ENCODE measurements at places on chromosomes 7 and 10. TPM values are rescaled to one million over a fixed set of nuclear protein-coding genes. Genes with fewer than 3 reads are reported as not detected.
A peak's percentile ranks its signal among the peaks of the same experiment; 100 is the strongest.

The EVX1 gene
- total RNA-seq, result not detected

GRCh38 chr7:17289074-17289645, 9.3 kb upstream of the AHR start:
- no peak for DNase-seq

The CHCHD2 gene
- 468 TPM for total RNA-seq

DNA sequence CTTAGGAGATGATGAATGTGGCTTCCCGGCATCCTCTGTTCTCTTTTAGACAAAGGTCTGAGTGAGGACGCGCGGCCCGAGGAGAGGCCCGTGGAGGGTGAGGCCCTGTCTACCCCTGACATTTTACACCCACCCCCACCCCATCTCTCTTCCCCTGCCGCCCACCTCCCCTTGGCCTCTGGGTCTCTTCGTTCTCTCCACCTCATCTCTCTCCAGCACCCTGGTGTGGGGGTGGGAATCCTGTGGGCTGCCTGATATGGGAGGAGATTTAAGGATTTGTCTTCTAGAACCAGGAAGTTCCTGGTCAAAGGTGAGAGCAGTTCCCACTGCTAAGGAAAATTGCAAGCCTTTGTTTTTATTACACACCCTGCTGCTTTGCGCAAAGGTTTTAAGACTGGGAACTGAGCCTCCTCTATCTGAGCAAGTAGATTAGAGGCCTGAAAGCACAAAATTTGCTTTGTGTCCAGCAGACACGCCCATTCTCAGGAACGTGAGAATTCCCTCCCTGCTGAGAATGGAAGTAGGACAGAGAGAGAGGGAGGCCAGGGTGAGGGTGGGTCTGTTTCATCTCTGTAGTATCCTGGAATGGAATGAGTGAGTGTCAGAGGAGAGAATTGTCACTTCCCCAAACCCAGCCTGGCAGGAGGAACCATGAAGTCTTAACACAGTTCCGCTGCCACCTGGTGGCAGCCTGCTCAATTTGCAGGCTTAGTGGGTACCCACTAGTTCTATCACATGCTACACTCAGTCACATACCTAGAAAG, 91.2 kb downstream of the GTF2IRD1 start:
- DNase-seq, result no peak

DNA sequence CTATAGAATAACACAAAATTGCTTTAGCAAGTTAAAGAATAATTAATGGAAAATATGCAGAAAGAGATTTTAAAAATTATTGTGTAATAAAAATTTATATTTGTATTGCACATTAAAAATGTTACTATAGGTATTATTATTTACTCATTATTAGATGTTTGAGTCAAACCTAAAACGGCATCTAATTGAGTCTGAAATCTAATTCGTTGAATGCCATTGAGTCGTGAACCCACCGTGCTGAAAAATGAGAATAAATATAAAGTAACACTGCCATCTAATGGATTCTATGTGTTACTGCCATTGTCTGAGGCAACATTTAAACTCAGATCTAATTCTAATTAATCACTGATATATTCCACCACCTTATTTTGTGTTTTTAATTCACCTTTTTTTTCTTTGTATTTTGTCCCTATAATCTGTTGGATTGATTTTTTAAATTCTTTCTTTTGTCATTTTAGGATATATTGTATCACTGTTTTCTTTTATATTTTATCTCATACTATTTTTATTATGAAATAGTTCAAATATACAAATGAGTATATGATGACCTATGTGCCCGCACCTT, 62.2 kb downstream of the SAMD9 start:
- no peak for DNase-seq

DNA sequence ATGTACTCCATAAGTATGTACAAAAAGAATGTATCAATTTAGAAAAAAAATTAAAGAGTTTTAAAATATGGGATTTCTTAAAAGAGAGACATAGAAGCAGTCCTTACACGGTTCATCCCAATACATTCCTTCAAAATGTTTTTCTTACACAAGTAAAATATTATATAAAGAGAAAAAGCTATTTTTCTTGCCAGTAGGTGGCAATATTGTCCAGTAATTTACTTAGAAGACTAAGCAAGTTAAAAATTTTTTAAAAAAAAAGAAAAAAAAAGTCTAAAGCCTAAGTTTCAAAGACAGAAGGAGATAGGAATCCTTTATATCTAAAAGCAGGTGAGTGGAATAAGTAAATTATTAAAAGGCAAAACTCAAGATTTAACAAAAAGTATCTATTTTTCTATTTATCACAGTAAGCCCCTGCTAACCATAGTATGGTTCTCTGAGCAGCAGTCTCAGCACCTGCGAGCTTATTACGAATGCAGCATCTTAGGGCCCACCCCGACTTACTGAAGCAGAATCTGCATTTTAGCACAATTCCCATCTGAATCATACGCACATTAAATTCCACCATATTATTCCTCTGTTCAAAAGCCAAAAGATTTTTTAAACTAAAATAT, 240.6 kb downstream of the DGKI start:
- no peak for DNase-seq

The MASTL gene
- total RNA-seq, result 1.9 TPM

- DNase-seq, result no peak
Measured at GRCh38 chr10:22434521-22434920, 89.2 kb downstream of the SPAG6 start.

GRCh38 chr7:132654150-132654549, 77.9 kb upstream of the PLXNA4 start:
- DNase-seq, result no peak

The CDHR3 gene
- total RNA-seq, result 11.4 TPM

GRCh38 chr10:83184641-83185040, 954.7 kb upstream of the GHITM start:
- DNase-seq, result no peak

GRCh38 chr10:61283481-61284221, 169.5 kb downstream of the TMEM26 start:
- DNase-seq, result no peak

- DNase-seq, result no peak
Measured at GRCh38 chr7:5218564-5219360, 28.7 kb downstream of the WIPI2 start.

- DNase-seq, result no peak
Measured at GRCh38 chr10:5632446-5632845, 33.9 kb downstream of the ASB13 start.

The THSD7A gene
- total RNA-seq, result 1.6 TPM

GRCh38 chr10:132192991-132193665, 6.4 kb downstream of the DPYSL4 start:
- DNase-seq, result peak; percentile 76

GRCh38 chr7:130334274-130334673, 10.3 kb upstream of the CPA5 start:
- no peak for DNase-seq

DNA sequence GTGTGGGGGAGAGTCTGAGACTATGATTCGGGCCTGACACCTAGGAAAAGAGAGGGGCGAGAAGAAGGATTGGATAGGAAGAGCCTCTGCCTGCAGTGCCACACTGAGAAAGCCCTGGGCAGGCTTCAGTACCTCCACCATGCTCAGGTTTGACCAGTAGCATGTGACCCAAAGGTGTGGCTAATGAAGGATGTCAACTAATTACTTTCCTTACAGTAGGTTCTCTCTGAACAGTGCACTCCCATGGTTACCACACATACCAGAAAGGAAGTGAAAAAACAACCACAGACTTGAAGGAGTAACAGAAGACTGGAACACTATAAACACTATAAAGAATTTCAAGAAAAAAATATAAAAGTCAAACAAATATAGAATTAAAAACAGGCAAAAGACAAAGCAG, 46.2 kb downstream of the SEM1 start:
- DNase-seq, result no peak

DNA sequence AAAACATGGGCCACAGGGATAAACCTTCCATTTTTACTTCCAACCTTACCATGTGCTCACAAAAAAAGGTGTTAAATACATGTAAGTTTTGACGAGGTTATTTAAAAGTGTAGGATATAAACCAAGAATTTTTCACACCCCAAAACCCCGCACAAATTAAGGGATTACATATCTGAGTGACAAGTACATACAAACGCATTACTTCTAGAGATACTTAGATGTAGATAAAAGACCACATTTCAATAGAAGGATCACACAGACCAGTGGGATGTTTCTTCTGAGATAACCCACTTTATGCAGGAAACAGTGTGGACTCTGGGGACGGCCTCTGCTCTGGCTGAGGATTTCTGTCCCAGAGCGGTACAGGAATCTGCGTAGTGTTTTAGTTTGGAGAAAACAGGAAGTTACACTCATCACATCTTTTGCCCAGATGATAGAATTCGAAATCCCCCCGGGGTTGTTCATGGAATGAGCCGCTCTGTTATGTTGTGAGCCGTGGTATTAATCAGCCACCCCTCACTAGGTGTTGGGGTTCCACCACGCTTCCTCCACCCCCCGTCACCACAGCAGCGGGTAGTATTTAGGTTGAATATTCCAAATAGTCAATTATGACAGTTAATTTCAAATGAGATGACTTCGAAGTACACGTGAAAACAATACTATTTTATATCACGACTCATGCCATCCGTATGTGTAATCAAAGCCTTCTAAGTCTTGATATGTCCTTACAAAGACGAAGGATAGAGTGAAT, 1.3 kb upstream of the CUL1 start:
- DNase-seq, result peak; percentile 30

GRCh38 chr7:96530786-96531185, 178.9 kb downstream of the SEM1 start:
- DNase-seq, result no peak

The SPDYE16 gene
- total RNA-seq, result 0.22 TPM

DNA sequence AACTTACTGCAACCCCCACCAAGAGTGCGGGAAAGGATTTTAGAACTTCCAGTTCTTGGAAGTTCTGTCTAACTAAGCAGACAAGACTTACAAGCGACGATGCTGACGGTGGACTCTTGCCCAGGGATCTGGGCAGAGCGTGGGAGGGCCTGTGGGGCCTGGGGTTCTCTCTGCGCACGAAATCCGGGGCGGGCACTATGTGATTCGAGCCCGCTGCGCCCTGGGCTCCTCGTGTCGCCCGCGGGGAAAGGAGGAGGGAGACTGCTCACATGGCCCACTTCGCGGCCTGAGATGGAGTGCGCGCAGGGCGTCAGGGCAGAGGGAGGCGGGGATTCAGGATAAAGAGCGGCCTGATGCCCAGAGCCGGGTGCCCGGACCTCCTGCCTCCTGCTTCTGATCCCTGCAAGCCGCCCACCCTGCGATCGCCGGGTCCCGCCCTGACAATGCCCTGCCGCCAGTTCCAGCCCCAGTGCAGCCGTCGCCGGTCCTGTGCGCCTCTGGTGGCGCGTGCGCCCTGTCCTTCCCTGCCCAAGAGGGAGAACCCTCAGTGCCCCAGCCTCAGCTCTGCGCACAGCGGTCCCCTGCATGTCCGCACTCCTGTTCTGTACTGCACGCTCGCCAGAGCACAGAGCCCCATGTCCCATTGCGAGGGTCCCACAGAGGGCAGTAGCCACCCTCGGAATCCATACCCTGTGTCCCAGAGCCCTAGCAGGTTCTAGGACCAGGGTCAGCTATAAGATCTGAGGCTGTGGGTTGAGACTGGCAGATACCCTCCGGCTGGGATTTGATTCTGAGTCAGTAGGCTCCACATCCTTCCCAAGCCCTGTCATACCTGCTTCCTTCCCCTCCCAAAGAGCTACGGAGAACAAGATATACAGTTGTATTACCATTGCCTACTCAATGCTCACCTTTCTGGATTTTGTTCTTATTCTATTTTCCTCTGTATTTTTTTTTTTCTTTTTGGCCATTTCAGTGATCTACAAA, 99.4 kb upstream of the TMEM106B start:
- DNase-seq, result no peak

The AKR1B15 gene
- not detected for total RNA-seq

Measured in left ventricle myocardium inferior (tissue), 1 donor.